ENCODE measurements at places on chromosomes 4 and X.

DNA sequence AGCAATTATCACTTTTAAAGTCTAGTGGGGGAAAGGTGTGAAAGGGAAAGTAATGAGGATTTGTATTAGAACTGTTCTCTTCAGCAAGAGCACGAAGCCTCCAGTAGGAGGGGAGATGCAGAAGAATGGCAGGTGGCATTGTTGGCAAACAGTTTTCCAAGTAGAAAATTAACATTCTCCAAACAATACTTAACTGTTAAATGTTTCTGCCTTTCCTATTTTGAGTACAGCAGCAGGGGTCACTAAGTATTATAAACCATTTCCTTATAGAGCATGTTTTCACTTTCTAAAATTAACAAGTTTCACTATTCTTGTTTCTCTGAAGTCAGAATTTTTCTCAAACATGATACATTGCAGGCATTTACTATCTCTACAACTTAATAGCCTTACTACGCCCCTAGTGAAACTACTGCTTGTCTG lies 58.7 kb downstream of the LEF1 start:
- DNase-seq, result no peak

GRCh38 chr4:10085828-10086505 lies 30.6 kb downstream of the WDR1 start:
- no peak for DNase-seq

DNA sequence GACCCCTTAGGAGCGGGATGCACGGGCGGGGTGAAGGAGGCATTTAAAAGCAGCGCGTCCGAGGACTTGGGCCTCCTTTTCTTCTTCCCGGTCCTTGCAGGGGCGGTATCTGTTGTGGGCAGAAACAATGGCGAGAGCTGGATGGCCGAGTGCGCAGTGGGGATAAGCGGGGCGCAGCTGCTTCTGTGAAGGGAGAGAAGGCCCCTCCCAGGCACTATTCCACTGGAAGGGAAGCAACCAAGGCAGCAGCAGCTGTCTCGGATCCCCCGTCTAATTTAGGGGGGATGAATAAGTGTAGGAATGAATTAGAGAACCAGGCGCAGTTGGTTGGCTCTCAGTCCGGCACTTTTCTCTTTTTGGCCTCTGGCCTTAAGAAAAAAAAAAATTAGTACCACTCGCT lies 995 bp downstream of the SMARCA5 start:
- DNase-seq, result no peak

DNA sequence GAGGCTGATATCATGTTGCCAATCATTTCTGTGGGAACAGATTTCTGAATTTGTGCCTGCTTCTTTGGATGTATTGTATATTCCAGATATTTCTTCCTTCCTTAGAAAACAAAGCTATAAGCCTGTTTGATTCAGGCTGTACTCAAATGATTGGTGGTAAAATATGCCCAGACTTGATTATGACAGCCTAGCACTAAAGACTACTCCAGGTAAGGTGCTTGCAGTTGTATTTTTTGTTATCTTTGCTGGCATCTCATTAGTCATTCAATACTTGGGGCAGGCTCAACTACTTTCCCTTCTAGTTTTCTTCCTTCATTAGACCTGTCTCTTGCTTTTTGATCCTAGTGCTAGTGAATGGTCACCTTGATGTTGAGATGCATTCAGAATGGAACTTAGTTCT lies 90.6 kb downstream of the ZNF518B start:
- DNase-seq, result no peak

- peak; percentile 44 for DNase-seq
Observed at GRCh38 chr4:52894443-52894842, 32.3 kb downstream of the RASL11B start.

DNA sequence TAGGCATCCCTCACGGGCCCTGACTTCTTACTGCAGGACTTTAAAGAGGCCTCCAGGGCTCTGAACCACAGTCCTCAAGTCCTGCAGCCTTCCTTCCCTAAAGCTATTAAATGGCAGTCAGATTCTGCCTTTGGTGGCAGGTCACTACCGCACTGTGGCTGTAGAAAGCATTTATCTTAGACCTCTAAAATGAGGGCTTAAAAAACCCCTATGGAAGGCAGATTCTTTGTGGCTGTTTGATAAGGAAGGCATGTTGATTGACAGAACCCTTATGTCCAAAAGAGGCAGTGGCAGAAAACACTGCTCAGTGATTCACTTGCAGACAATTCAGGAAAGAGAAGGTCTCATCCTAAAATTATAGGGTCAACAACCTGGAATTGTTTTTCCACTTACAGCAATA lies 79.2 kb downstream of the FBXL5 start:
- DNase-seq, result no peak

DNA sequence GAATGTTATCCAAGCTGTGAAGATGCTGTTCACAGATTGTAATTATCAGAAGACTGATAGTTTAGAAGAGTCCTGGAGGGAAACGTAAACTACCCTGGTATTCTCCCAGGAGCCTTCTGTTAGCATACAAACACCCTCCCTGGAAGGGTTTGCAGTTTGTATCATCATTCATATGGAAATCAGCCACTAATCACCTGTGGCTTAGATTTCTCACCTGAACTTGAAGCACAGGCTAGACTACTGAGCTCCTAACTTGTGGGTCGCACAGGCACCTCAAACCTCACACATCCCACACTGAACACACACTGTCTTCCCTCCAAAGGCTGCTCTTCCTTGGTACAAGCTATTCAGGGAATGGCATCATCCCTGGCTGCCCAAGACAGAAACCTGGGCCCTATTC lies 30.7 kb downstream of the SHISA3 start:
- no peak for DNase-seq

- DNase-seq, result no peak
Observed at GRCh38 chr4:39134683-39135306, 47.5 kb upstream of the WDR19 start.

DNA sequence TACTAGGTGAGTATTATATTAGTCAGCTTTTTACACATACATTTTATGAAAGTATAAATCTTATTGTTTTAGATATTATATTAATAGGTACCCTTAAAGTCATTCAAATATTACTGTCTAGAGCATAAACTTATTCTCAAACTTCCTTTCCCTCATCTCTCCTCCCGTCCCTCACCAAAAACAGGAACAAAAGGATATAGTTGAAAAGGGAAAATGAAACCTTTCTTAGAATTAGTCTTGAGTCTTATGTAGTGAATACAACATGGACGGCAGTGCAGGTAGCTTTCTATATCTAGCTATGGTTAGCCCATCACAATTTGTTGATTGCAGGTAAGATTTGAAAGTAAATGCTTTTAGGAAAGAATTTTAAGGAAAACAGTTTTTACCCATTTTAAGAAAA lies 65.6 kb downstream of the RBPJ start:
- DNase-seq, result no peak

GRCh38 chr4:184694412-184694956 lies 39.4 kb downstream of the CENPU start:
- DNase-seq, result no peak

DNA sequence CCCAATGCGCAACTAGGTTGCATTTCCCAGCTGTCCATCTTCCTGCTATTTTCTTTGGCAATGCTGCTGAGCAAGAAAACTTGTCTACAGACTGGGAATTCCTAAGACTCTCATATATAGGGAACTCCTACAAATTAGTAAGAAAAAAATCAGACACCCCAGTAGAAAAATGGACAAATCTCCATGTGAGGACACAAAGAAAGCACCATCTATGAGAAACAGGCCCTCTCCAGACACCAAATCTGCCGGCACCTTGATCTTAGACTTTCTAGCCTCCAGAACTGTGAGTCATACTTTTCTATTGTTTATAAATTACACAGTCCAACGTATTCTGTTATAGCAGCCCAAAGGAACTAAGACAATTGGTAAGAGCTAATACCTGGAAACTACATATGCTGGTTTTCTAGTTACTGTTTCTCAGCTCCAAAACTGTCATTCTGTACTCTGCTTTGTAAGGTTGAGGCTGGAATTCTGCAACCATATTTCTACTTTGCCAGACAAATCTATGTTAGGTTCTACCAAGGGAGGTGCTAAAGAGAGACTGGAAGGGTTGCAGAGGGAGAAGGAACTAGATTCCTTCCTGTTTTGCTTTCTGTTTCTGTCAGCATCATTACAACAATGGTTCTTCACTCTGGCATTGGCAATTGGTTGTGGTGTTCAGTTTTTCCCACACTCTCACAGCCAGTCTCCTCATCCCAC lies 35.7 kb upstream of the FAM241A start:
- DNase-seq, result no peak

- DNase-seq, result no peak
Observed at GRCh38 chr4:7052923-7053715, 9.9 kb downstream of the TADA2B start.

DNA sequence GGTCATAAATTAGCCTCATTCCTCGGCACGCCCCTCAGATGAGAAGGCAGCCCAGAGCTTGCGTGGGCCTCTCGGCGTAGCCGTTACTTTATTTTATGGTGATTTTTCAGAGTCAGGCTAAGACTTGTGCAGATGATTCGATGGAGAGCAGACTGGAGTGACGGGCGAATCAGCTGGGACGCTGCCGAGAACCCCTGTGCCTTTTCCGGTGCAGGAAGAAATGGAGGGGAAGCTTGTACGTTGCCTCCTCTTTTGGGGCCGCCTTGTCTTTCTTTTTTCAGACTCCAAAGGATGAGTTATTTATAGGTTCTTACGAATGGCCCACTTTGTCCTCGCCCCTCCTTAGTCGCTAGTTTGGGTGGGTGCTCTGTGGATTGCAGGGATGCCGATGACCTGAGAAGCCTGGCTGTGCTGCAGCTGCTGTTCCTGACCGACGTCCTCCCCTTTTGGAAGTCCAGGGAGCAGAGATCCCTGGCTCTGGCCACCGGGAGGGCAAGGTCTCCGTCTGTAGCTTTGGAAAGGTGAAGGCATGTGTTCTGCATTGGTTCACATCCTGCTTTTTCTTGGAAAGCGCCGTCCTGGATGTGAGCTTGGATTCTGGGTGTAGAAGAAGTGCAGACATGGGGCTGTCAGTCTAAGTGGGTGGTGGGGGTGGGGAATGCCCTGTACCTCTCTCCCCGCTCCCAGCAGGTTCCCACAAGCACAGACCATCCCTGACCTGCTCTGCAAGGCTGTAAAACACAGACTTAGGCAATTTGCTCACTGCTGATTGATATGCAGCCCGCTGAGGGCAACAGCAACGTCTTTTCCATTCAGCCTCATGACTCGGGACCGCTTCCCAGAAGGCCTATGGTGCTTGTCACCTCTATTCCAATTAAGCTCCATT lies 9.3 kb downstream of the SORCS2 start:
- DNase-seq, result no peak

GRCh38 chr4:104022831-104023230 lies 303.0 kb upstream of the TACR3 start:
- DNase-seq, result no peak

DNA sequence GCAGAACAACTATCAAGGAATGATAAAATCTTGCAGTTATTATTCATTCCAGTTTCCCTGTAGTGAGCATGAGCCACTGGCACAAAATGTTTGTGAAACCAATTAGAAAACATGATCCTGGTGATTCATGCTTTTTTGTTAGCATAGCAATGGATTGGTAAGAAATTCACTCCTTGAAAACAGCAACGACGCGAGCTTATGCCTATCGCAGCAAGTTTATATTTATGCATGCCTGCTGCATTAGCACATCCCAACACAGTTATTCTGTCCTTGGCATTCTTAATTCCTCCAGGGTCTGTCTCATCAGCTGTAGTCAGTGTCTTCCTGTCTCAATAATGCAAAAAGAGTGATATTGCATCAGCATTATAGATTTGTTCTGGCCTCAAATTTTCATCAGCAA lies 975.9 kb downstream of the STIM2 start:
- peak; percentile 51 for DNase-seq

GRCh38 chr4:96093057-96093456 lies 253.2 kb downstream of the PDHA2 start:
- DNase-seq, result no peak

DNA sequence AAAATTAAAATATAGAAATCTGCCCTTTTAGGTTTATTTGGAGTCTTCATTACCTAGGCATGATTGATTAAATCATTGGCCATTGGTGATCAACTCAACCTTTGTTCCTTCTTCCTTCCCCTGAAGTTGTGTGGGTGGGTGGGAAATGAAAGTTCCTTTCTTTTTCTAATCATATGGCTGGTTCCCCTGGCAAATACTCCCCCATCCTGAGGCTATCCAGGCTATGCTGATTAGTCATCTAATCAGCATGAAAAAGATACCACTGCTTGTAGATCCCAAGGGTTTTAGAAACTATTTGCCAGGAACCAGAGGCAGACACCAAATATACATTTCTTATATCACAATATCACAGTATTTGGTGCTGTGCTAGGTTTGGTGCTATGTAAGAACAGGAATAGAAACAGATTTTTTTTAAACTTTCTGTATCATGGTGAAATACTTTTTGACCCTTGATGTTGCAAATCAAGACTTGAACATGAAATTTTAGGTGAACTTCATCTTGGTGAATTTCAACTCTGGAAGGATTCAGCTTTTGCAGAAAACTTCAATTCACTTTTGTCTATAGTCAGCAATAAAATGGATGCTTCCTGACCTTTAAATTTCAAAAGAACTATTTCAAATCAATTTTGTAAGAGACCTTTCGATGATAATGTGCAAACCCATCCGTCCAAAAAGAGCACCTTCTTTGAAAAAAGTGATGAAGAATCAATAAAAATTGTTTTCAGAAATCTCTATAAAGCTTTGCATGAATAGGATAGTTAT lies 71.1 kb downstream of the CCSER1 start:
- no peak for DNase-seq

DNA sequence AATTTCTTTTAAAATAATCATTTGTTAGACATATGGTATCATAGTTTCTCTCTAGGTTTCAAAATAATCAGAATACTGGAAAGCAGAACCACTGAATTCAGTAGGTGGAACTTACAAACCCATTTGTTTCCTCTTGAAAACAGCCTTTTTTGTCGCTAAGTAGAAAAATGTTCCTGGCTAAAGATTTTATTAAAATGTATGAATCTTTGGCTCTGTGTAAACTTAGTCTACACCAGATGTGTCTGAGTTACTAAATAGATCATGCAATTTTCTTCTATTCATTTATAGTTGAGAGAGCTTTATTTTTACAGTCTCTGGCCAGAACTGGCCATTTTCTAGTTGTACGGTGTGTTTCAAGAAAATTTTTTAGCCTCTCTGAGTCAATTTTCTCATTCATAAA lies 1.0 kb downstream of the CYSLTR1 start:
- DNase-seq, result no peak

GRCh38 chrX:87517571-87518141 lies at the start of gene KLHL4:
Gene KLHL4, plus strand, starts transcription at chrX:87517802. Its CDS starts 92 bp downstream, at chrX:87517894.
- peak; percentile 47 for DNase-seq

- no peak for DNase-seq
Observed at GRCh38 chr4:100690812-100691211, 173.0 kb upstream of the EMCN start.

DNA sequence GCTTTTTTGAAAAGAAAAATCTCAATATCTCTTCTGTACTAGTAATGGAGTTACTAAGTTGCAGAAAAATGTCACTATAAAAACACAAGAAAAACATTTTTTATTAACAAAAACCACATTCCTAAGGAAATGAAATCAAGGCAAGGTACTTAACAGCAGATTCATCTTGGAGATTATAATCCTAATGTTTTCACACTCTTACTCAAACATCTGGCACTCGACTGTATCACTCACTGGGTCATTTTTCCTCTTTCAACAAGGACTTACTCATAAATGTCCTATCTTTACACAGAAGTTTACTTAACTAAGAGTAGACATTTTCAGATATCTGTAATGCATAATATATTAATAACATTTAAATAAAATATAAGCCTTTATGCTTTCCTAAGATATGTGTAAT lies 216.6 kb downstream of the NR3C2 start:
- no peak for DNase-seq

GRCh38 chrX:120426599-120426998 lies 42.5 kb downstream of the LAMP2 start:
- DNase-seq, result peak; percentile 13
